ENCODE measurements at places on chromosomes 3 and 15.
A peak's percentile ranks its signal among the peaks of the same experiment; 100 is the strongest.

- DNase-seq = no peak
Observed at GRCh38 chr3:108031895-108032294, 58.9 kb downstream of the CD47 start.

- DNase-seq = no peak
Observed at GRCh38 chr15:60635507-60636352, 156.8 kb upstream of the ICE2 start.

GRCh38 chr3:62252438-62253157 lies 120.8 kb downstream of the FEZF2 start:
- DNase-seq = no peak

DNA sequence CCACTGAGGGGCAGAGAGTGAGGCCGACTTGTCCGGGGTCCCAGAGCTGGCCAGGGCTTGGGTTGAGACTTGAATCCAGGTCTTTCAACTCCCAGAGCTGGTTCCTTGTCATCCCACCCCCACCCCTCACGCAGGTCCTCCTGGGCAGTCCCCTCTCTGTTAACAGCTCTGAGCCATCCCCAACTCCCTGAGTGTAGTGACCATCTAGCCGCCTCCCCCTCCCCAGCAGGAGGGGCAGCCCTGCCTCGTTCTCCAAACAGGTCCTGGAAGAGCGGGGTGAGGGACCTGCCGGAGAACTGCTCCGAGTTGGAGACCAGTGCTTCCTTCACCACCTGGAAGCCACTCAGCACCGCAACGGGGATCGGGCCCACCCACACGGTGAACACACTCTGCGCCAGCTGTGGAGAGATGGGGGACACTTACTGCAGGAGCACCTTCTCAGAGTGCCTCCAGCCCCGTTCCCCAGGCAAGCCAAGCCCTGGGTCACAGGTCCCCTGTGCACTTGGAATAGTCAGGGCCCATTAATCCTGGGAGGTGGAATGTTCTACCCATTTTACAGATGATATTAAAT lies 24.4 kb upstream of the PARL start:
- no peak for DNase-seq

DNA sequence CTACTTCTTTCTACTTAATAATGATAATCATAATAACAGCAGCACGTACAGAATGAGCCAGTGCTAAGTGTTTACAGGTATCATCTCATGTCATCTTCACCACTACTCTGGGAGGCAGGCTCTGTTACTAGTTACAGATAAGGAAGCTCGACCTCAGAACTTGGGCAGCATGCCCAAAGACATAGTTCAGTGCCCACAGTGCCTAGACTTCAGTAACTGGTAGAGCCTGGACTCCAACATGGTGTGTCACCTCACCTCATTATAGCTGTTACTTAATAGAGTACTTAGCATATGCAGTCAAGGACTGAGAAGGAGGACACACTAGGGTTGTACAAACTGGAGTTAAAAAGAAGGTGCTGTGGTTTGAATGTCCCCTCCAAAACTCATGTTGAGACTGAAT lies 7.6 kb downstream of the GADL1 start:
- no peak for DNase-seq

DNA sequence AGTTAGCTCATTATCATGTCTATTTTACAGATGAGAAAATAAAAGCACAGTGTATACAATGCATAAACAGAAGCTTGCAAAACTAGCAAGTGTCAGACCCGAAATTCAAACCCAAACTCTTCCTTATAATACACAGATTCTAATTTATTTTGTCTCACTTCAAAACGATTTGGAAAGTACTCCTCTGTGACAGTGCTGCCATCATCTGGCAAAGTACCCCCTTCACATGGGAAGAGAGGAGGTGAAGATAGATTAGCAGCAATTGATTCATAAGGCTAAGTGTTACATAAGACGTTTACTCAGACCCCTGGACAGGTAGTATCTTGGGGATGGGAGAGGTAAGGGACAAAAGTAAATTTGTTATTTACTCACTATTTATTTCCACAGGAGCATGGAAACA lies 744.0 kb upstream of the SGO1 start:
- DNase-seq = no peak

GRCh38 chr3:150544726-150545125 lies 1.6 kb downstream of the SERP1 start:
- DNase-seq = no peak

- no peak for DNase-seq
Observed at GRCh38 chr3:113890256-113890900, 51.8 kb downstream of the GRAMD1C start.

GRCh38 chr3:4313606-4314293 lies 10.6 kb downstream of the SETMAR start:
- no peak for DNase-seq

DNA sequence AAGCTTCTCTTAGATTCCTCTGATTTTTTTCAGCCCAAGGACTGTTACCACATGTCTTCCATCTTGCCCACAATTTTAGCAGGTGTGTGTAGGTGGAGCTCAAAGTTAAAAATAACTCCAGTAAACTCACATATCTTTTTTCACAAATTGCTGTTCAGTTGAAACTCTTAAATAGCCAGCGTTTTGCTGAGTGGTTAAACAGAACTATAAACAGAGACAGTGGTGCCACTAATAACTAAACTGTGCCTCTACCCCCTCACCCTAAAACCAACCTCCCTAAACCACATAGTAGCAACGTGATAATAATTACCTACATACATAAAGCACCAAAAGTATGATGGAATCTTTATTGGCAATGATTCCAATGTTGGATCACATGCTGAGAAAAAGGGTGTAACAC lies 525.1 kb downstream of the PDCD6IP start:
- no peak for DNase-seq

DNA sequence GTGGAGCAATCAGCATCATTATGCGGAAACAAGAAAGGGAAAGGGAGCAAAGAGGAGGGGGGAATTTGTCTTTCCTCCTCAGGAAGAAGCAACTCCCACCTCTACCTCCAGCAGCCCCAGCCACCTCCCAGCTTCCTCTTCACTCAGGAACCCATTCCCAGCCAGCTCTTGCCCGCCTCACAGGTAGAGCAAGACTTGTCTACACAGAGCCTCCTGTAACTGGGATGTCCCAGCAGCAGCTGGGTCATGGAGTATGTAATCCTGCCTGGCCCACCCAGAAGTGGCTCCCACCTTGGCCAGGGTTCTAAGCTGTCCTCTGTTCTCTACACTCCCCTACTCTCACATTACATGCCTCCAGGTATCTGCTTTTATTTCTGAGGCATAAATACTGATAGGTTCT lies 14.0 kb downstream of the IGDCC3 start:
- DNase-seq = no peak

GRCh38 chr15:69578787-69579583 lies 126.4 kb downstream of the RPLP1 start:
- DNase-seq = no peak

GRCh38 chr3:44033123-44033522 lies 208.6 kb upstream of the TOPAZ1 start:
- no peak for DNase-seq

- no peak for DNase-seq
Observed at GRCh38 chr3:152593242-152593641, 241.7 kb upstream of the P2RY1 start.

DNA sequence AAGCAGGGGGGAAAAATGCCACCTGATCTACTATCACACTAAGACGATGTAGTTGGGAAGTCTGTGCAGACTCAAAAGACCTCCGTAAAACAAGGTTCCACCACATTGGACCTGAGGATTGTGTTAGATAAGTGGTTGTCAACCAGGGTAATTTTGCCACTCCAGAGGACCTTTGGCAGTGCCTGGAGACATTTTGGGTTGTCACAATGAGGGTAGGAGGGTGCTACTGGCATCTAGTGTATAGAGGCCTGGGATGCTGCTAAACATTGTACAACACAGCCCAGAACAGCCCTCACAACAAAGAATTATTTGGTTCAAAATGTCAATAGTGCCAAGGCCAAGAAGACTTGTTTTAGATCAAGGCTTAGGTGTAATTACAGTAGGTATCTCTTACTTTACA lies 14.6 kb upstream of the ZBED2 start:
- no peak for DNase-seq

- DNase-seq = no peak
Observed at GRCh38 chr3:35263477-35263876, 375.8 kb upstream of the ARPP21 start.

GRCh38 chr15:78944669-78945407 lies at the start of gene CTSH:
CTSH (minus strand) TSS chr15:78945046; CDS start chr15:78944981, 65 bp downstream.
- peak; percentile 75 for DNase-seq

DNA sequence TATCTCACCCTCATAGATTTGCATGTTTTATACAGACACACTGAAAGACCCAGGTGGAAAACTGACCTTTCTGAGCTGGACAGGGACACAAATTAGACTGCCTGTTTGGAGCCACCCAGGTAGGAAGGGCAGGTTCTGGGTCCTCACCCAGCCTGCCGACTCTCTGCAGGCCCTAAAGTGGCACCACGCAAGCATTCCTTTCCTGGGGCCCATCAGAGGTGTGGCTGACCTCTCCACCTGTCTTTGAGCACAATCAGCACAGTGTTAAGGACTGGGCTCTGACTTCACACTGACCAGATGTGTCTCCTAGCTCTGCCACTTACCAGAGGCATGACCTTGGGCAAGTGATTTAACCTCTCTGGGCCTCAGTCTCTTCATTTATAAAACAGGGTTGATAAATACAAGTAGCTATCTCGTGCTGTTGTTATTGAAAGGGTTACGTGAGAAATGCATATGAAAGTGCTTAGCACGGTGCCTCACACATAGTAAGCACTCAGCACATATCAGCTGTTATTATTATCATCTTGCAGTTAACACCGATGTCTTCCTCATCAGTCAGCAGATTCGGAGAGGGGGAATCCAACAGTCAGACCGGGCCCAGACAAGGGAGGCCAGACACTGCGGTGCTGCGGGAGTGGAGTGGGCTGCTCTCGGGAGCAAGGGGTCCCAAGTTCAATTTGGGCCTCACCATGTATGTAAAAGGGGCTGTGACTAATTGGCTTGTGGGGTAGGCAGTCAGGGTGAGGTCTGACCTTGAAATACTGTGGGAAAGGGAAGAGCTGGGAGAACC lies 2.0 kb upstream of the TBC1D2B start:
- DNase-seq = no peak

DNA sequence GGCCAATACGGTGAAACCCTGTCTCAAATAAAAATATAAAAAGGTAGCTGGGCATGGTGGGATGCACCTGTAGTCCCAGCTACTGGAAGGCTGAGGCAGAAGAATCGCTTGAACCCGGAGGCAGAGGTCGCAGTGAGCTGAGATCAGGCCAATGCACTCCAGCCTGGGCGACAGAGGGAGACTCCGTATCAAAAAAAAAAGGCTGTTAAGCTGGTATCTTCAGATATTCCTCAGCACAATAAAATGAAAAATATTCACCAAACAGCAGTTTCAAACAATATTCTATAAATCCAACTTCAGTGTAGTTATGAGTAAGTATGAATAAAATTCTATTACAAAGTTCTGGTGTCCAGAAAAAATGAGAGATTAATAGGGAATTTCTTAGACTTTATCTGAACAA lies 14.2 kb downstream of the DENND4A start:
- DNase-seq = no peak

DNA sequence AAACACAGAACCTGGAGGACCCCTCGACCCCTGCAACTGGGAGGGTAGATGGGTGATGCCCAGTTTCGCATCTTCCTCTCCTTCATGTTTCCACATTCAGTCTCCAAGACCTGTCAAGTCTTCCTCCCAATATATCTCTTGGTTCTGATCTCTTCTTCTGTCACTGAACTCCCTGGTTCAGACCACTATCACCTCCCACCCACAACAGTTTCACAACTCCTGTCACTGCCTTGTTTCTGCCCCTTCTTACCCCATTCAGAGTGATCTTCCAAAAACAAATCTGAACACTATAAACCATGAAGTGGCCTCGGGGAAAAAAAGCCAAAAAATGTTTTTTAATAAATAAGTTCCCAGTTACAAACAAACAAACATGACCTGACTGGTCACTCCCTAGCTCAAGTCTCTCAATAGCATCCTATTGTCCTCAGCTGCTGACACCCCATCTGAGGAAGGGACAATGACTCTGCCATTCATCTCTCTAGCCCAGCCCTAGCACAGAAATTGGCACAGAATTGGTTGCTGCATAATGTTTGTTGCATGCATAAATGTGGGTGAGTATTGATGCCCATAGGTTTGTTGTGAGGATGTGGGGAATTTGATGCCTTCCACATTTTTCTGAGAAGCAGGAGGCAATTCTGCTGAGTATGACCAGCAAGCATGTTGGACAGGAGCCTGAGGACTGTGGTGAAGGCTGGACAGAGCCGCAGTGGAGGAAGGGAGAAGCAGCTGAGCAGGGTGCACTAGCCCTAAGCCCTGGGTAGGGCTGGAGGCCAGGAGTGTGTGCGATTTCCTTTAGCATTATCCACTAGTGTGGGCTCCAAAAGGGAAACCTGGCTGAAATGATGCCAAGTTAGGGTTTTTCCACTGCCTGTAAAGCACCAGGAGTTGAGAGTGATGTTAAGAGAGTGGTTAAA lies 12.2 kb upstream of the XYLB start:
- DNase-seq = no peak

DNA sequence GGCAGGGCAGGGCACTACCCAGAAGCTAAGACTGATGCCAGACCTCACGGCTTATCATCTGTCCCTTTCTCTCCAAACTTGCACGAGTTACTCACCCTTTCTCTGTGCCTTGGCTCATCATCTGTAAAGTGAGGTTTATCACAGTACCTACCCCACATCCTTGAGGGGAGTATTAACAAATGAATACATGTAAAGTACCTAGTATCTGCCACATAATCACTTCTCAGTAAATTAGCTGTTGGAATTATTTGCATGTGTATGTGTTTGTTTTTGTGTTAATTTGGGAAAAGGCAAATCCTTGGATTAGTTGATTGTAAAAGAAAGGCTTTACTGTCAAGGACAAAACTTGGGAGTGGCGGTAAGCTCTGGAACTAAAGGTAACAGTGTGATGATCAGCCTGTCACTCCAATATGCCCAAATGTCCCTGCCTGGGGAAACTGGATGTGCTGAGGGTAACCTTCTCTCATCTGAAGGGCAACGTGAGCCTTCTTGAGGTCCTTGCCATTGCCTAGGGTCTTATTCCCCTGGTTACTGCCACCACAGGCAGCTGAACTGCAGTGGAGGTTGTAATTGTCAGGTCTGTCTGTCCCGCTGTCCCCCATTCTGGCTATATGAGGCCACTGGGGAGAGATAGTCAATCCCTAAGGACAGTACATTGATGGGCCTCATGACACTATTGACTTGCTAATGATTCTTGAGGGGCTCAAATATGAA lies 269.4 kb downstream of the CLSTN2 start:
- no peak for DNase-seq

DNA sequence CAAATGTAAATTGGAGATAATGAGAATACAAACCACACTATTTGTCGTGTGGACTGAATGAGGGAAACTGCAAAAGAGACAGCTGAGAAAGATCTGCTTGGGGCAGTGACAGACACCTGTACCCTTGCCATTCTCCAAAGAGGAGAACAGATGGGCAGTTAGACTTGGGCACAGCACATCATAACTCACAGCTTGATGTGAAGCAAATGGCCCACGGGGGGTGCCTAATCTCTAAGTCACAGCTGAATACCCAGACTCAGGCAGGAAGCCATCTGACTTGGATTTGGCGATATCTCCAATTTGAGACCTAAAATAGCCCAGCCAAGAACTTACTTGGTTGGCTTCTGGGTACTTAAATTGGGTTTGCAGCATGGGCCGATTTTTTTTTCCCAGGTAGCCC lies 10.0 kb upstream of the SLC6A11 start:
- no peak for DNase-seq

- DNase-seq = peak; percentile 76
Observed at GRCh38 chr3:185983495-185984141, 45.8 kb upstream of the TRA2B start.

- DNase-seq = no peak
Observed at GRCh38 chr3:180295811-180296210, 259.1 kb upstream of the PEX5L start.

- no peak for DNase-seq
Observed at GRCh38 chr15:35308802-35309201, 223.7 kb upstream of the NANOGP8 start.

- no peak for DNase-seq
Observed at GRCh38 chr3:84881288-84881687, 77.5 kb upstream of the CADM2 start.

Data from frontal cortex (tissue), 4 donors.